ENCODE measurements at places on chromosomes 11 and 22. TPM values are rescaled to one million over a fixed set of nuclear protein-coding genes. Genes with fewer than 3 reads are reported as not detected.

DNA sequence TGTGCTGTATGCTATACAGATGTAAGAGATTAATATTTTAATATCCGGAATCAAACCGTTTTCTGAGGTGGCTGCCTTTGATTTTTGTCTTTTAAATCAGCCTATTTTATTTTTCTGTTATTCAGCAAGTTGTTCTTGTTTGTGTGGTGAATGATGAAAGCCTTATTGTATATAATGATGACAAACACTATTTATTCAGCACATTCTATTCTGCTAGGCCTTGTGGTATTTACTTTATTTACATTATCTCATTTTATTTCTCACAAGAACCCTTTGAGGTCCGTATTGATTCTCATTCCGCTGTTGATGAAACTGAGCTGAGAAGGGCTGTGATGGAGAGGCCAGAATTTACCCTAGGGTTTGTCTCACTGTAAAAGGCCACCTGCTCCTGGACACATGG is 40.5 kb downstream of the KREMEN1 start:
- no peak for DNase-seq

DNA sequence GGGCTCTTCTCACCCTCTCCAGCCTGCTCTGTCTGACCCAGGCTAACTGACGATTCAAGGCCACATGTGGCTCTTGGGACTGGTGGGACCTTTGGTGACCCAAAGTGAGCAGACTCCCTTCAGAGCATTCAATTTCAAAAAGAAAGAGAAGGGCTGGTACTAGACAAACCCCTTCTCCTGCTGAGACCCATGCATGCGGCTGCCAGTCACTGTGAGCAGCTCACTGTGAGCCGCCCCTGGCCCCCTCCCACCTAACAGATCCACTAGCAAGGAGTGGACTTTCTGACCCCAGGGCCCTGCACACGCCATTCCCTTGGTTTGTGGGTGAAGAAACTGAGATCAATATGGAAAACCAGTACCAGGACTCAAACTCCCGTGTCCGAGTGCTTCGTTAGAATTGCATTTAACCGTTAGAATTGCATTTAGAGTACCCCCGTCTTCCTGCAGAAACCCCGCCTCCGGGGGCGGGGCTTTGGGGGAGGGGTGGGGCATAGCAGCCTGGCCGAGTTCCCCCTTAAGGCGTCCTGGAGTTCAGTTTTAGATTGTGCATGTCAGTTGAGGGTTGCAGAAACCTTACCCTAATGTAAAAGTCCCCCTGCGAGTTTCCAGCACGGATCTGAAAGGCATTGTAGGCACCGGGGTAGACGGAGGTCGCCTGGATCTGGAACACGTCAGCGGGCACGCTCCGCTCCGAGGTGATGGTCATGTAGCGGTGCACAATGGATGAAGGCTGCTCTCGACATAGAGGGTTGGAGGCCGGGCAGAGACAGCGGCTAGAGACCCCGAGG is 5.1 kb downstream of the EFEMP2 start:
- DNase-seq: no peak

GRCh38 chr11:12998336-12998735 is 10.8 kb upstream of the RASSF10 start:
- DNase-seq: no peak

Gene GRIK4
- 0.15 TPM for polyA plus RNA-seq

DNA sequence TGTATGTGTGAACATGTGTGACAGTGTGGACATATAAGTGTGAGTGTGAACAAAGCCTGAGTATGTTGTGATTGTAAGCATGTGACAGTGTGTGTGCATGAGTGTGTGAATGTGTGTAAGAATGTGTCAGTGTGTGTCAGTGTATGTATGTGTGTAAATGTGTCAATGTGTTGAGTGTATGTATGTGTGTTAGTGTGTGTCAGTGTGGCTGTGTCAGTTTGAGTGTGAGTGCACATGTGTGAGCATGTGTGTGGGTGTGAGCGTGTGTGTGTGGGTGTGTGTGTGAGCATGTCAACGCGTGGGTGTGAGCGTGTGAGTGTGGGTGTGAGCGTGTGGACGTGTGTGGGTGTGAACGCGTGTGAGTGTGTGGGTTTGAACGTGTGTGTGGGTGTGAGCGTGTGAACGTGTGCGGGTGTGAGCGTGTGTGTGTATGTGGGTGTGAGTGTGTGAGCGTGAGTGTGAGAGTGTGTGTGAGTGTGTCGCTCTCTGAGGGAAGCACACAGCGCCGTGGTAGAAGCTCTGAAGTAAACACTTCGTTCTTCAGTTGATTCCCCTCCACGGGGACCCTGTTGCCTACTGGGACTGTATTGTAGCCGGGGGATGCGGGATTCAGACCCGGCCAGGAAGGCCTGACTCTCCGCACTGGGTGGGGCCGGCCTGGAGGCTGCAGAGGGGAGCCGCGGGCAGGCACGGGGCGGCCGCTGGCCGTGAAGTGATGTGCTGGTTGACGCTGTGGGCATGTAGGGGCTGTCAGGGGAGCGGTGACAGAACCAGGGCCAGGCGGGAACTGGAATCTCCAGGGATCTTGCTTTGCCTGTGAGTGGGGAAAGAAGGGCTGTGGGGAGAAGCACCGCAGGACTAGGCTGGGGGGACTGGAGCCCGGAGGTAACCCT is 21.1 kb downstream of the RPS6KA4 start:
- no peak for DNase-seq

Gene MRGPRD
- 0.06 TPM for polyA plus RNA-seq

DNA sequence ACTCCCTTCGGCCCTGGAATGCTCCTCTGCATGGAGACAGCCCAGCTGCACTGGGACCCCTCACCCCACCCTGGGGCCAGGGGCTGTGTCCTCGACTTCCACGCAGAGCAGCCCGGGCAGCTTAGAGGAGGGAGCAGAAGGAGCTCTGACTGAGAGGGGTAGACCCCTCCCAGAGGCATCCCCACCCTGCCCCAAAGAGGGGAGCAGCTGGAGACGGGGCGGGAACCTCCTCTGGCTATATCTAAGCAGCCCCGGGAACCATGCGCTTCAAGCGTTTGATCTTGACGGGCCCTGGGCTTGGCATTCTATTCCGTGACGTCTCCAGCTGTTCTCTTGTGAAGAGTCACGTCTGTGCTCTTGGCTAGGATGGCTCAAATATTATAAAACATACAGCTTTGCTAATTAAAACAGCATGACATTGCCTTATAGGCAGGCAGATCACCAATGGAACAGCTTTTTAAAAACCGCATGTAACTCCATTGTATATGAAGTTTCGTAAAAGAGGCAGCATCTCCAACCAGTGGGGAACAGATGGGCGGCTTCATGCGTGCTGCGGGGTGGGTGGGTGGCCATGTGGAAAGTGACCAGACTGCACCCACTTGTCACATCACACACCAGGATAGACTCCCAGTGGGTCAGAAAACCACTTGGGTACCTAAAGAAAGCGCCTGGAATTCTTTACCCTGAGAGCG is 7.7 kb downstream of the KCNQ1 start:
- DNase-seq: no peak

- no peak for DNase-seq
These were observed 210.6 kb downstream of the AASDHPPT start for GRCh38 chr11:106288057-106288456.

DNA sequence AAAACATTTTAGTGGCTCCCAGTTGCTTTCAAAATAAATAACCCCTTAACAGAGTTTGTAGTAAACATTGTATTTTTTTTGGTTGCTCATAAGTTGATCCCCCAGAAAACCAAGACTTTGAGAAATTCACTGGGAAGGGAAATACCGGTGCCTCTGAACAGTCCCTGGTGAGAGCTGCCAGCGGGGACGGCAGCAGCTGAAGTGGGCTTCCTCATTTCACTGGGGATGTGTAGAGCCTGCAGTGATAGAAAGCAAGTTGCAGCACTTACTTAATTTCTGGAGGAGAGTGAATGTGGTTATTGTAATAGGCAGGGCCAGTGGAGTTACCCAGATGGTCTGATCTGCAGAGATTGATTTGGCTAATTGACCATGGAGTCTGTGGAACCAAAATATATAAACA is 18.6 kb upstream of the MCHR1 start:
- DNase-seq: no peak

Gene TMEM121B
- 0.45 TPM for polyA plus RNA-seq

Gene RASD2
- 3.7 TPM for polyA plus RNA-seq

DNA sequence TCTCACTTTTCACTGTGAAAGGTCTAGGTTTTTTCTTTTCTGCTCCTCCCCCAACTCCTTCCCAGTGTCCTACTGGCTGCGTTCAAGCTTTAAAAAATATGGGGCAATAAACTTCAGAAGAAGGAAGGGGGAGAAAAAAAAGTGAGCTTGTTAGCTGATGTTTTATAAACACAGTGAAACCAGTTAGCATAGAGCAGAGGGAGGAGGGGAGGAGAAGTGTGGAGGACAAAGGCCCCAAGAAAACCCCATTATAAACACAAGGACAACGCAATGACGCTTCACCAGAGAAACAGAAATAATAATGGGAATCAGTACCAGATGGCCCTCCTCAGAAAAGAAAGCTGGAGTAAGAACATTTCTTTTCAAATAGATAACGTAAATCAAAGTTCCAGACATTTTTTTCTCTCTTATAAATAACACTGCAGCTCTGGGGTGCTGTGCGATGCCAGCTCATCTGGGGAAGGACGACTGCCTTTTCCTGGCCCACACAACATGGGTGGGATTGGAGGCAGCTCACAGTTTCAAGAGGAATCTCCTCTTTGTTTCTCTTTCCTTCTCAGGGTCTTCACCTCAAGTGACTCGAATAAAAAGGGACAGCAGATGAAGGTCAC is 235.4 kb upstream of the NARS2 start:
- DNase-seq: peak; percentile 24

DNA sequence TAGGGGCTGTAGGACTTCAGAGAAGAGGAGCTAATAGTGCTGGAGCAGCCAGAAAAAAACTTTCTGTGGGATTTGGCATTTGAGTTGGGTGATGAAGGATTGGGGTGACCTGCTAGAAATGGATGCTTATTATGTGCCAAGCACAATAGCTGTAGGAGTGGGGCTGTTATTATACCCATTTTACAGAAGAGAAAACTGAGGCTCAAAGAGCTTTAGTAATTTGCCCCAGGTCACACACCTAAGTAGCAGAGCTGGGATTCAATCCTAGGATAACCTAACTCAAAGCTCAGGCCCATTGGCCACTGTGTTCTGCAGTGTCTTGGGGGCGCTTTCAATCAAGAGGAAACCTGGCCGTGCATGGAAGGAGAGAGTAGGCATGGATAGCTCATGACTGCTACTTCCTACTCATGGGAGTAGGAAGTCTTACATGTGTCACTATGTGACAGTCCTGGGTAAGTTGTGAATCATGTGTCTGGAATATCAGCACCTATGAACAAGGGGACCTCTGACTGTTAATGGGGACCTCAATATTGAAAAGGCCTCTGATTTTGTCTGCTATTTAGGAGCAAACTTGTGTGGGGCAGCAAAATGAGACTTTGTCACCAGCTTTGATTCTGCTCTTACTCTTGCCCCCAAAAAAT is 6.1 kb upstream of the ELF5 start:
- no peak for DNase-seq

Gene OR4X2
- polyA plus RNA-seq: not detected

Gene SYT7
- polyA plus RNA-seq: 0.89 TPM

- peak; percentile 28 for DNase-seq
These were observed 13.2 kb downstream of the CRTAM start for GRCh38 chr11:122851366-122851966.

GRCh38 chr22:24901448-24901847 is 45.0 kb downstream of the LHFPL7 start:
- DNase-seq: peak; percentile 5

DNA sequence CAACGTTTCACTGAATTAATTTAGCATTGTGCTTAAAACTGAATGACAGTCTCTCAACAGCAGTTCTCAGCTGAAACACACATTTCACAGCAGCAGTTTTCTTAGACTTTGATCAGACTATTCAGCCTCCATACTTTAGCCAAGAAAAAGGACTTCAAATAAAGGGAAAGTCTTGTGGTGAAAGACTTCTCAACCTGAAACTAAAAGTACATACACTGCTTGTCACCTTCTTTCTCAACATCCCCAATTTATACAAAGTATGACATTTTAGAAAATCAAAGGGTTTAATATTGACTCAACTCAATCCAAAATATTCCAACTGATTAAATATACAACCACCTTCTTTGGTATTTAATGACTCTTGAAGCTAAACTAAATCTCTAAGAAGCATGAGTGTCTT is 419.0 kb downstream of the LRRC4C start:
- no peak for DNase-seq

DNA sequence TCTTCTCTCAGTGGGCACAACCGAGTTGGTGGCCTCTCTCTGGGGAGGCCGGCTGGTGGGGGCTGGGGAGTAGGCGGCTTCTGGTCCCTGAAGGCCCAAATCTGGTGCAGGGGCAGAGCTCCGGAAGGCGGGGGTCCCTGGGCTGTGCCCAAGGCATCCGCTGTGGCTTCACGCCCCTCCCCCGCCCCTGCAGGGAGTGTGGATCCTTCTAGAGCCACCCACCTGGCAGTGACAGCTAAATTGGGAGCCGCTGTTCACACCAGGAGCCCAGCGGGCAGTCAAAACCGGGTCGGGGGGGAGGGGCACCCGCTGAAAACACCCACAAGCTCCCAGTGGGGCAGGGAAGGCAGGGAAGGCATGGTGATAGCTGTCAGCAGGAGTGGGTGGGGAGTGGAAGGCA is 4.6 kb upstream of the RTN4R start:
- DNase-seq: no peak

DNA sequence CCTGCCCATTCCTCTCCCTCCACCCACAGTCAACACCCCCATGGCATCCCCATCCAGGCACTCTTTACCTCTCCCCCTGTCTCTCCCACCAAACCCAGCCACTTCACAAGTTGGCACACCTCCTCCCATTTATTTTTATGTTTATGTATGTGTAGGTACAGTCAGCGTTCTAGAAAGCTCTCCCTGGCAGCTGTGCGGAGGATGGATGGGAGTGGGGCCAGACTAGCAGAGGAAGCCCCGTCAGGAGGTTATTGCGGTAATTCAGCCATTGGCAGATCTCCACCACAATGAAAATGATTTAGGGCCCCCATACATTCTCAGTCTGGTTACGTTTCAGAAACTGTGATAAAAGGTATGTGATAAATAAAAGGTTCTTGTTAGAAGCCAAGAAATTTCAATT is 51.3 kb downstream of the BTG4 start:
- DNase-seq: no peak

DNA sequence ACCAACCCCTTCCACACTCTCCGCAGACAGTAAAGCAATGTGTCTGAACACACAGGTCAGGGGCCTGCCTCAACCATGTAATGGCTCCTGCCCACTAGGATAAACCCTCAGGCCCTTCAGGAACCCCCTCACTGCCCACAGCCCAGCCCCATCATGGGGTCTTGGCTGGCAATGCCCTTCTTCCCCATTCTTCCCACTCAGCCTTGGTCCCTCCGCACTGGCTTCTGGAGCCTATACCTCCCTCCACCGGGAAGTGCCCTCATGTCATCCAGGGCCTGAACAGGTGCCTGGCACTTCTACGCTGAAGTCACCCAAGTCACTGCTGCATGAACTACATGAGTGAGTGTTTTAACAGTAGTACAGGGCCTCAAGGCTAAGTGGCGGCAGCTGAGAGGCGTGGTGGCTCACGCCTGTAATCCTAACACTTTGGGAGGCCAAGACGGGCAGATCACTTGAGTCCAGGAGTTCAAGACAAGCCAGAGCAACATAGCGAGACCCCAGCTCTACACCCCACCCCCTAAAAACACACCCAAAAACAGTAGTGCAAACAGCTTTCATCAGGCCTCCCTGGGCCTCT is 74.8 kb upstream of the PITPNB start:
- DNase-seq: no peak
